ENCODE measurements at places on chromosomes 3 and 15.

GRCh38 chr3:184953401-184953800, 141.4 kb downstream of the VPS8 start:
- DNase-seq, result no peak

DNA sequence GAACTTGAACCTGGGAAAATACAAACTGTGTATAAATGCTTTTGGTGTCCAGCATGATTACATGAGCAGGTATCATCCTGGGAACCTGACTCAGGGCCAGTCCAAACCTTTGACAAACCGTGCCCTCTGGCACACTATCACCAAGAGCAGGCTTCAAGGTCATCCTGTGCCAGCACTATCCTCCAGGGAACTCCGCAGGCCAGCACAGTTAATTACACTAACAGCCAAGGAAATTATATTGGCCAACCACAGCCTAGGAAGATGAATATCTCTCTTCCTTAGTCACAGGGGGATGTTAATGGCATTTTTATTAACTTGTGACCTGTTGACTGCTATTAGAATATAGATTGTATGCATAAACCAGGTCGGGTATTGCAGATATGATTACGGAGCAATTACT, 262.0 kb downstream of the TUSC7 start:
- no peak for DNase-seq

GRCh38 chr3:182618981-182619591, 174.2 kb upstream of the ATP11B start:
- no peak for DNase-seq

GRCh38 chr3:120416868-120417267, 33.9 kb downstream of the FSTL1 start:
- DNase-seq, result no peak

Data from type B pancreatic cell (in vitro differentiated cells).